NCI-H460 (cell line): ENCODE measurements at places on chromosomes 3 and 15. TPM values are rescaled to one million over a fixed set of nuclear protein-coding genes. Genes with fewer than 3 reads are reported as not detected.

SIDT1 gene
- not detected in 2 replicates for total RNA-seq

SLC22A14 gene
- 0.35 TPM in 1 of 2 replicates, not detected in the other for total RNA-seq

SLCO3A1 gene
- total RNA-seq: 1.7 TPM in 2 replicates

UBE2E1 gene
- 77.1 and 87.2 TPM in 2 replicates for total RNA-seq

ANKRD34C gene
- total RNA-seq: not detected in 2 replicates

GOLGA8T gene
- 0.35 and 0.52 TPM in 2 replicates for total RNA-seq
